Right kidney (tissue), 9 donors: ENCODE measurements at places on chromosomes 3 and 15.

GRCh38 chr3:129317848-129318247 lies 39.2 kb downstream of the HMCES start:
- DNase-seq, result no peak

DNA sequence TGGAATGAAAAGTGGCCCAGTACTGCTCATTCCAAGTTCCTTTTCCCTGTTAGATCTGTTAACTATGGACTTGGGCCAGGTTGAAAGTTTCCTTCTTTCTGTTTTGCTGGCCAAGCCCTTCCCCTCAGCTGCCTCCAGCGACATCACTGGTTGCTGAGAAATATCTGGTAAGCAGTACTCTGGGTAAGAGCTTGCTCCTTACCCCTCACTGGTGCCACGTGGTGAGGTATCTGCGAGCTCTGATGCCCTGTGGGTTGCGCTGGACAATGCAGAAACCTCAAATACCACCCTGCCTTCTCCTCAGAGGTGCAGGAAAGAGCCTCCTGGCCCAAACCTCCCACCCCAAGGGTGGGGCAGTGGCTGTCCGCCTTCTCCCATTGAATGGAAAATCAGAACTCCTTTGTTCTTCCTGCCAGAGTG lies 42.9 kb upstream of the APH1B start:
- no peak for DNase-seq

GRCh38 chr15:33722005-33722672 lies 246.2 kb upstream of the CHRM5 start:
- DNase-seq, result no peak

DNA sequence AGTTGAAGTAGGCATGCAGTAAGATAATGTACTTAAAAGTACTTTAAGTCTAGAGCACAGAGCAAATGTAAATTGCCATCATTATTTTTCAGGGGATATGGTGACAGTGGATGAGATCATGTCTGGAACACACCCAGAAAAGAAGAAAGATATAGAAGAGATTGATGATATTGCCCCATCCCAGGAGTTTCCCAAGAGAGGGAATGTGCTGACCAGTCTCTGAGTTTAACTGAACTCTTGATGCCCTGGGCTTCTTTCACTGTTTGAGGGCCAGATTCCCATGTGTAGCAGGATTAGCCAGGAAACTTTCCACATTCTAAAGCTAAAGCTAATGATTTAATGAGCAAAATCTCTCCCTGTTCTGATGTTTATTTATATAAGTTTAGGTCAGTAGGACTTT lies 366.8 kb upstream of the UMPS start:
- no peak for DNase-seq

DNA sequence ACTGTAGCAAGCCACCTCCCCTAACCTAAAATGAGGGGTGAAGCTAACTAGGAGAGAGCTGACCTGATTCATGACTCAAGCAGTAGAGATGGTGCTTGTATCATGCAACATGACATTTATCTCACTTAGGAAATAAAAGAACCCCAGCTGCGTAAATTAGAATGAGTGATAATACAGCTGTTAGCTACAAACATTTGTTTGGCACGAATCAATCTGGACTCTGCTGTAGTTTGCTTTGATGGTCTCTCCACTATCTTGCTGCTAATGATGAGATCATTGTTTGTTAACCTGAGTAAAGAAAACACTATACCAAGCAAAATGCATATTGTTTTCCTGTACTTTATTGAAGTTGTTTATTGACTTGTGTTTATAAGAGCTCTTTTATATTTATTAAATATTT lies 92.6 kb downstream of the ALDH1A2 start:
- no peak for DNase-seq
